Activated CD4-positive, alpha-beta T cell treated with anti-CD3 and anti-CD28 coated beads, Interleukin-2, amount 10 ng/mL, durations not matched to agents 24 days and 14 days (primary cell): ENCODE measurements at places on chromosomes 1 and 21. TPM values are rescaled to one million over a fixed set of nuclear protein-coding genes. Genes with fewer than 3 reads are reported as not detected.

ERICH3 gene
- not detected in 2 replicates for total RNA-seq

AQP10 gene
- total RNA-seq: not detected in 2 replicates

CFAP141 gene
- not detected in 2 replicates for total RNA-seq

LAMC1 gene
- 0.30 and 0.33 TPM in 2 replicates for total RNA-seq

CAMSAP2 gene
- 1.4 and 2.5 TPM in 2 replicates for total RNA-seq

MFSD2A gene
- 47.0 and 49.7 TPM in 2 replicates for total RNA-seq

RAVER2 gene
- total RNA-seq: 0.44 and 0.54 TPM in 2 replicates
